BE2C (cell line): ENCODE measurements at places on chromosomes 5 and 9.

DNA sequence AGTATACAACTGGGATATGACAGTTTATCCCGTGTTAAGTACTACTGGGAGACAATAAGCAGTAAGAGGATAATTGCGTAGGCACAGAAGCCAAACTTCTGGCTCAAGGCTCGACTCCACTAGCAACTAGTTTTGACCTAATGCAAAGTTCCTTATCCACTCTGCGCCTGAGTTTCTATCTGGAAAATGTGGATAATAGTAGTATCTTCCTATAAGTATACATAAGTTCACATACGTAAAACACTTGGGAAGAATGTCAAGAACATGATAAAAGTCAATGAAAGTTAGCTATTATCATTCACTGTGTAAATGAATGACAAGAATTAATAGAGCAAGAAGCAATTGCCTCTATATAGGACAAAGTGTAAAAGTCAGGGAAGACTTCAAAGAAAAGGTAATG lies 45.7 kb downstream of the FTMT start:
- no peak for DNase-seq

- DNase-seq: no peak
These were observed 39.8 kb upstream of the GLRA1 start for GRCh38 chr5:151964471-151964870.

DNA sequence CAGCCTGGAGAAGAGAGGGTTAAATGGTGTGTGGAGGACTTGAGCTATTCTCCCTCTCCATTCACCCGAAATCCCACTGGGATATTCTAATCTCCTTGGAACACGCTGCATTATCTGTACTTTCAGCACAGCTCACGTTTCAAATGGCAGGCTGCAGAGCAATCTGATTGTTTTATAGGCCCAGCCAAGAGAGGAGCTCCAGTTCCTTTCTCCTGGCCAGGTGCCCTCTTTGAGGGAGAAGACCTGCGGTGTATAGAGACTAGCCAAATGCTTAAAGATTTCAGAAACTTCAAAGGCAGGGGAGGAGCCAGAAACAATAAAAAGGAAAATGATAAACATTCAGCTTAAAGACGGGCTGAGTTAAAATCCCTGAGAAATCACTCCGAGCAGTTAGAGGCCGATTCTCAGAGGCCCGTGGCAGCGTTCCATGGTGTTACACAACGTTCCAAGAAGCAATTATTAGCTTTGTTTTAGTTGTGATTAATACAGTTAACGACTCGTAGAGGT lies 564.0 kb upstream of the KLF4 start:
- DNase-seq: peak; percentile 38

GRCh38 chr5:80754900-80755299 lies 100.1 kb upstream of the DHFR start:
- DNase-seq: peak; percentile 63

- no peak for DNase-seq
These were observed 43.0 kb downstream of the USP20 start for GRCh38 chr9:129878291-129878690.

DNA sequence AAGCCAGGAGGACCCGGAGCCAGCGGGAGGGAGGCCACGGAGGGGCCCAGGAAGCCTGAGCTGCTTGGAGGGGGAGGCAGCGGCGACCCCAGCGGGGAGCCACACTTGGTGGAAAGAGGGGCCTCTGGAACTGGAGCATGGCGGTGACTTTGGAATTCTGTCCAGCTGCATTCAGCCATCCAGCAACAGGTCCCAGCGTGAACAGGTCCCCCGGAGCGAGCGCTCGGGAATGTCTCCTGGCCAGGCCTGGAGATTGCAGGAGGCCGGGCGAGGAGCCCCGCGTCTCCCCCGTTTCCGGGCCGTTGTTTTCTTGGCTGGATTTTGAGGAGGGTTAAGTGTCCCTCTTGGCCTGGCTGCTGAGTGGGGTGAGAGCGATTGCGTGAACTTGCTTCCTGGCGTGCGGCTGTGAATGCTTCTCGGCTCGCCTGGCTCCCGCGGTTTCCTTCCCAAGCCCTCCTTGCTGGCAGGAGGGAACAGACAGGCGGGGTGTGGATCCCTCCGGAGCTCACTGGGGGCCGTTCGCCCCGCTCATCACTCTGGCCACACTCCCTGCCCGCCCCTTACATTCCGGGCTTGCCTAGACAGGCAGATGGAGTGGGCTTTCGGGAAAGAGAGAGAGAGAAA lies 125.3 kb upstream of the IRX4 start:
- DNase-seq: no peak

GRCh38 chr9:128146591-128147120 lies 2.6 kb upstream of the LCN2 start:
- peak; percentile 2 for DNase-seq

DNA sequence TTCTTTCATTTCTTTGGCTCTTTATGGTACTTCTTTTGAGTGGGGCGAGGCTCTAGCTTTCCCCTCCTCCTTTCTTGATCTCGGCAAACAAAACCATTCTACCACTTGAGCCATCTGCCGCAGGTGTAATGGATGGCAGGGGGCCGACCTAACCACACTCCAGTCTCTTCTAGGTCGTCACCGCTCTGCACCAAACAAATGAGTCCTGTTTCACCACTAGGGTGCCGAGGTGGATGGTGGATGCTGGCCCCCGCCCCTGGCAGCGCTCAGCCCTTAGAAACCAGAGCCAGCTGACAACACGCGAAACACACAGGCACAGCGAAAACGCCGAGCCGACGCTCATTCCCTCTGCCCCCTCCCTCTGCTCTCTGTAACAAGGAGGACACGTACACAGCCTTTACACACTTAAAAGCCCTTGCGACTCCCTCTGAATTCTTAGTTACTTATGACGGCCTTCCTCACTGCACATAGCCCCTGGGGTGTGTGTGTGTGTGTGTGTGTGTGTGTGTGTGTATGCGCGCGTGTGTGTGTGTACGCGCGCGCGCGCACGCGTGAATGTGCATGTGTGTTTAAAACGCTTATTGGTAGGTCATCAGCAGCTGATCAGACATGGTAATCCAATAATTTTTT lies 199.4 kb downstream of the MEF2C start:
- peak; percentile 48 for DNase-seq

DNA sequence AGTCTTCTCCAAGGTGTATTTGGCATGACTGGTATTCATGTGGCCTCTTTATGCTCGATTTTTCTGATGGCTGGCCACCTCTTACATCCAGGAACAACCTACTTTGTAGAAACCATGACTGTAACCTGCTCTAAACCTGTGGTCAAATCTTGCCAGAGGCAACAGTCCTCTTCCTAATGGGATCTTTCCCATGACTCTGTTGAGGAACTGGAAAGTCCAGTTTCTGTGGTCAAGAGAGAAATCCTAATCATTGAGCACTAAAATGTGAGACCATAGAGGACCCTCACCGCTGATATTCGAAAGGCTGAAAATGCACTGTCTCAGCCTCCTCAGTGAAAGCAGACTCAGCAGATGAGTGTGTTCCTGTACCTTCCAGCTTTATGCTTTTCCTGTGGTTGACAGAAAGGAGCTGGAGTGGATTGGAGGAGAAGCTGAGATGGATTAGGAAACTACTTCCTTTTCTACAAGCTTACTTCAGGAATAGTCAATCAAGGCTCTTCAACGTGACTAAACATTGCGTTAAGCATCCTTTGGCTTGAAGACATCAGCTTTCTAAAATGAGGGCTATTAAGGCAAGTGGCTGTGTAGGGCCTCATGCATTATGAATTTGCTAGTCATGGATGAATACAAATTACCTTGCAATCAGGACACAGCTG lies 69.7 kb upstream of the DAPK1 start:
- no peak for DNase-seq

DNA sequence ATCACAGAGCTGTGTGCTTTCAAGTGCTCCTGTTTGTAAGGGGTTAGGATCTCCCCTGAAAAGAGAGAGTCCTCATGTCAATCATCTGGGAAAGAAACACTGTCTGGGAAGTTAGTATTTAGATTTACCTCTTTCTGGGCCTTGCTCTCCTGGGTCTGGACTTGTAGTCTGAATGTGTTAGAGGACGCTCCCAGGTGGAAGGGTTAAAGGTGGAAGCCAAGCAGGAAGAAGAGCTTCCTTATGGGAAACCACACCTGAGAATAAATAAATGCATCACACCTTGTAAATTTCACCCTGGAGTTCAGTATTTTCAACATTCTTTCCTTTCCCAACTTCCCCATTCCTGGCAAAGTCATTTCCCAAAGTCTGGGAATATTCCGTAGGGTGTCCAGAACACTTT lies 1.3 kb downstream of the PLGRKT start:
- no peak for DNase-seq

- no peak for DNase-seq
These were observed 72.5 kb downstream of the AUH start for GRCh38 chr9:91289244-91289643.

DNA sequence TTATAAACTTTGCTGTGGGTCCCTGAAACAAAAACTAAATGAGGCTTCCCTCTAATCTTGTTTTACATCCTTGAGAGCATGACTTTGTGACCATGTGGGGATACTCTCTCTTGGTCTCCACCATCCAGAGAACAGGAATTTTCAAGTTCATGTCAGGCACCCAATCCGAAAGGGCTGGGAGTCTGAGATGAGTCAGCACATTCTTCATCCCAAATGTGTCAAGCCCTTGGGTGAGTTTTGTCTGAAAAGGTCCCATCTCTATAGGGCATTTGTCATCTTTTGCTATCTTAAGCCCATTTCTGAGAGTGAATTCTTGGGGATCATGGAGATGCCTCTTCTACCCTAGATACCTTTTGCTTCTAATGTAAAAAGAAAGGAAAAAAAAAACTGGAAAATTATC lies 26.9 kb upstream of the RAPGEF6 start:
- no peak for DNase-seq

DNA sequence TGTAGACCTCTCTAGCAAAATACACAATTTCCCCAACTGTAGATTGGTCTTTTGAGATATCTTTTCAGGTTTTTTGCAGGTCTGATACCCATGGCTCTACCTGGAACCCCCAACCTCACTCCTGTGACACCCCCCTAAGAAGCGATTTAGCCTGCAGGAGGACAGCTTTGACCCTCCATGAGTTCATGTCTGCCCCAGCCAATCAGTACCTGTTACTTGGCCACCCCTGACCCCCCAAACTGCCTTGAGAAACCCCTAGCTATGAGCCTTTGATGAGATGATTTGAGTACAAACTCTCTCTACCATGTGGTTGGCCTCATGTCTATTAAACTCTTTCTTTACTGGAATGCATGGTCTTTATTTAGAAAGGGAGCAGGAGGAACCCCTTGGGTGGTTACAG lies 25.7 kb downstream of the ABO start:
- no peak for DNase-seq

DNA sequence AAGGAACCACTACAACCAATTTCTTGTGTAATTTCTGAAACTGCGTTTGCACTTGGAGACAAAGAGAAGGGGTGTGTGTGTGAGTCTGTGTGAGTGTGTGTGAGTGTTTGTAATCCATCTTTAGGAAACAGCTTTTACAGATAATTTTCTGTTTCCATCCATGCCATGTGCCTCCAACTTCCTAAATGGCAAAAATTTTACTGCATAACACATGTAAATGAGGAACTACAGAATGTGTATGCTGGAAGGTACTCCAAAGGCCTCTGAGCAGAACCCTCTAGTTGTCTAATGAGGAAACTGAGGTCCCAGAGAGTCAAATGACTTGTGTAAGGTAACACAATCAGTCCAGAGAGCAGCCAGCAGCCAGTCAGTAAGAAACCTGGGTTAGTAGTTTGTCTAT lies 20.8 kb downstream of the MAMDC2 start:
- DNase-seq: no peak

DNA sequence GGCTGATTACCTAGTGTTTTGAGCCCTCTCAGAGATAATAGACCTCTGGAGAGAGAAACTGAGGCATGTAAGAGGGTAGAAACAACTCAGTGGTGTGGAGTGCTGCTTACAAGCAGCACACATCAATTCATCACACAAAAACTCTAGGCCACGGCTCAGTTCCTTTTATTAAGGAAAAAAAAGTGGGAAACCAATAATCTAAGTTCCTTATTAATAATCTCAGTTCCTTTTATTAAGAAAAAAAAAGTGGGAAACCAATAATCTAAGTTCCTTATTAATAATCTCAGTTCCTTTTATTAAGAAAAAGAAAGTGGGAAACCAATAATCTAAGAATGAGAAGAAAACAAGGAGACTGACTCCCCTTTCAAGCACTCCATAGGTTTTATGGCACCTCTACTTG lies 28.0 kb downstream of the TXNDC8 start:
- no peak for DNase-seq

DNA sequence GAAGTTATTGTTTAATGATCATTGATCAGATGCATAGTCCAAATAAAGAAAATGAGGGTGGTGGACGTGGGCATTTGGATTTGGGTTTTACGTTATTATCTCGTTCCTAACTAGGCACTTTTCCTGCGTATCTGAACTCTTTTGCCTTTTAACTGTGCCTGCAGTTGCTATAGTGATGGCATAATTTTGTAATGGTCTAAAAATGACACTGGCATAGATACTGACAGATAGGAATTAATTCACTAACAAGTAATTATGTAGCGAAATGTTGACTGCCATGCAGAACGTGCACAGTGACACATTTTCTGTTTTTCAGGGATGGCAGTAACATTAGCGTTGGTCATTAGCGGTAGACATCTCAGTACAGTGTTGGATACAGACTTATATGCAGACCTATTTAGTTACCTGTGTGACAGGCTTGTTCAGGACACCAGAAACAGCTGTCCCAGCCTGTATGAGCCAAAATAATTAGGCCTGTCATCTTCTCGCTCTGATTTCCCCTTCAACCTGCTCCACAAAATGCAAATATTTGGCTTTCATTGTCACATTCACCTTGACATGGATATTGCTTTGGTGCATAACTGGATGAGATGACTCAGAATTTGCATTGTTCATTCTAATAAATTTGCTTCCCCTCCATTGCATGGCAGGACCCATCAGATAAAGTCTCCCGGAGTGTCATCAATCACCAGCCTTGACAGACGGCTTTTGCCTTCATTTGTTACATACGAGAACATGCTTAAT lies 413.3 kb upstream of the IRX1 start:
- DNase-seq: no peak

DNA sequence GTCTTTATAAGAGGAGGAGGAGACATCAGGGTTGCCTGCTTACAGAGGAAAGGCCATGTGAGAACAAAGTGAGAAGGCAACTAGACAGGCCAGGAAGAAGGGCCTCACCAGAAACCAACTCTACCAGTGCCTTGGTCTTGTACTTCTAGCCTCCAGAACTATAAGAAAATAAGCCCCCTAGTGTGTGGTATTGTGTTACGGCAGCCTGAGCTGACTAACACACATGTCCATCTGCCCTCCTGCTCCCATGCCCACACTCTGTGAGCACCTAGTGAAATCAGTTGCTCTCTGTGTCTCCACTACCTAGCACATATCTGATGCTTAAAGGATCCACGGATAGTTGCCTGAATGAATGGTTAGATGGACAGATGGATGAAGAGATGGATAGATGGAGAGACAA lies 6.9 kb downstream of the AK3 start:
- no peak for DNase-seq

GRCh38 chr5:65986796-65987195 lies 60.4 kb downstream of the ERBIN start:
- no peak for DNase-seq

DNA sequence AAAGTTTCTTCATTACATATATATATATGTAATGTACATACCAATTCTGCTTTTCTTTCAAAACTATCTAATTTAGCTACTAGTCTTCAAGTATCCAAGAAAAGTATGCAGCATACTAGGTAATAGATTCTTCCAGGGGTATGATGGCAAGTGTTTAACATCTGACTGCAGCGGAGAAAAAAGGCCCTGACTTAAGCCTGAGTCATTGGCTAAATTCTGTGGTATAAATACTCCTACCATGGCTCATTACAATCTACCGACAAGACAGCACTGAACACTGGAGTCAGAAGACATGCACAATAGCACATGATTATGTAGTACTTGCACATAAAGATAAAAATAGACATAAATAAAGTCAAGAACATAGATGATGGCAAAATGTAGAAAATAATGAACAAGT lies 439.9 kb downstream of the BRINP1 start:
- DNase-seq: no peak
